Posterior vena cava (tissue), 2 donors: ENCODE measurements at places on chromosomes 13 and 19. TPM values are rescaled to one million over a fixed set of nuclear protein-coding genes. Genes with fewer than 3 reads are reported as not detected.

DNA sequence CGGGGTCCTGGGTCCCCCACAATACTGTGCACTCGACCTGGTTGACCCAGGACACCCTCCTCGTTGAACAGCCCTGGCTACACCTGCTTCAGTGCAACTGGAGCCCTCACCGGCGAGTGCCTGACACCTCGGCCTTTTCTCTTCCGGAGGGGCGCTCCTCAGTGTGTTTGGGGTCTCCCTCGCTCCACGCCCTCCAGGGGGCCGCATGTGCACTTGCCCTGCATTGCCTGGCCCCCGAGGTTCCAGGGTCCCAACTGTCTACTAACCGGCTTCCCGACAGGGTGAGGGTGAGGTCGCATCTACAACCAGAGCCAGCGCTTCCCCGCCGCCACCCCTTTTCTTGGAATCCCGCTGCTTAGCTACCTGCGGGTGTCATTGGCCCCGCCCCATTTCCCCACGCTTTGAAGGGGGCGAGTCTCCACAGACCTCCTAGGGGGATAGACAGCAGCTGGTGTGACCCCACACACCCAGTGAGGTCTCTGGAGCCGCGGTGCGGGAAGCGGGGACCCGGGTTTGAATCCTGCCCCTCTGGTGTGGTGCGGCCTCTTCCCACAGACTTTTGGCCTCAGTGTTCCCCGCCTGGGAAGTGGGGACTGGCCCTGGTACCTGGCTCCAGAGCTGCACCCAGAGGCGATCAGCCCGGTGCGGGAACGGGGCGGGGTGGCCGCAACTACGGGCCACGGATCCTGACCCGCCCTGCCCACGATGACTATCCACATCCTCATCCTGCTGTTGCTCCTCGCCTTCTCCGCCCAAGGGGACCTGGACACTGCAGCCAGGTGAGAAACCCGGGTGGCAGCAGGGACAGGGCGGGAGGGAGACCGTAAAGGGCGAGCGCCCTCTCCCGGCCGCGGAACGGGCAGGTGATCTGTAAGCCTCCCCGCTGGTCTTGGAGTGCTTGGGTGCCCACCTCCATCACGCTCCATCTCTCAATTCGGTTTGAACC is at the start of gene ADM5:
Gene ADM5 (plus strand): TSS at position 462 of the 946 bp plus-strand sequence. CDS start 244 bp downstream, at position 706.
- no peak for DNase-seq

DNA sequence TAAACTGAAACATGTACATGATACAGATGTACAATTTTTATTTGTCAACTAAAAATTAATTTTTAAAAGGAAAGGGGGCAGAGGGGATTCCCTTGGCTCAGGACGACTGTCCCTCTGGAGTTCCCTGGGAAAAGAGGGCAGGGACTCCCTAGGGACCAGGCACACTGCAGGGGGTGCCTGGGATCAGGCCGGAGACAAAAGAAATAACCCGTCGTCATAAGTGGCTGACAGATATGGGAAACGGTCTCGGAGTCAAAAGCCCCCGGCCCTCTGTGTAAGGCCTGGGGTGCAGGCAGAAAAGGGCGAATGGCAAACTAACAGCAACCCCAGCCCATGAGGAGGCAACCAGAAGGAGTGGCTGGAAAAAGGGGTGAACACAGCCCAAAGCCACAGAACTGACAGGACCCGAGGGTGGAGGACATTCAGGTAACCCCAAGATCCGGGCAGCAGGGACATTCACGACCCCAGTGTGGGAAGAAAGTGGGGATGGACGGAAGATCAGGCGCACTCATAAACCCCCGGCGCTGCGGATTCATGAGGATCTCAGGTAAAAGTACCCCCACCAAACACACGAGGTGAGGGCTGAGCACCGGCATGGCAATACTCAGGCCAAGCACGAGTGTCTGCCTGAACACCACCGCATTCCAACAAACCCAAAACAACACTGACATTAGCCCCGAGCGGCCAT is 6.7 kb downstream of the MLLT1 start:
- no peak for DNase-seq

DNA sequence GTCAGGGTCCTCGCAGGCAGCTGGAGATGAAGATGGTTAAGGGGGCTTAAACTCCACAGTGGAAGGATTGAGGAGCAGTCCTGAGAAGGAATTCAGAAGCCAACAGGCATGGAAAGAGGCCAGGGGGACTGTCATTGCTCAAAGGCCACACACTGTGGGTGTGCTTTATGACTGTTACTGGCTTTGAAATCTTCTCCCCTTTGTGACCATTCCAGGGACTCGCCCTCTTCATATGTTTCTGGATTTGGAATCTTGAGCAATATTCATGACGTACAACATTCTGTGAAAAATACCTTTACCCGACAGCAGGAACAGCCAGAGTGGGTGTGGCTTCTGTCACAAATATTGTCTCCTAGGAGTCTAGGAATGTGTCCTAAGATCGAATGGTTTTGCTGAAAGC is 16.6 kb downstream of the CEACAM7 start:
- DNase-seq, result no peak

- DNase-seq, result no peak
Observed at GRCh38 chr13:30748717-30749116, 13.4 kb downstream of the ALOX5AP start.

- no peak for DNase-seq
Observed at GRCh38 chr13:71785361-71785760, 81.6 kb downstream of the DACH1 start.

GRCh38 chr13:89790696-89791095 is 1556.8 kb upstream of the MIR17HG start:
- DNase-seq, result no peak

- DNase-seq, result no peak
Observed at GRCh38 chr13:75881109-75881775, 245.1 kb downstream of the LMO7 start.

GRCh38 chr19:44891016-44891882 is at the start of gene TOMM40:
Gene TOMM40 (plus strand): TSS chr19:44891254. CDS start chr19:44891416, 162 bp downstream.
- peak; percentile 100 for DNase-seq

GRCh38 chr19:30317403-30317802 is 54.8 kb upstream of the ZNF536 start:
- DNase-seq, result no peak

GRCh38 chr19:46624958-46625661 is at the start of gene PTGIR:
Gene PTGIR (minus strand): TSS chr19:46625089. CDS start chr19:46624225, 864 bp downstream.
- peak; percentile 96 for DNase-seq

GRCh38 chr19:32407004-32407992 is 1.7 kb downstream of the DPY19L3 start:
- no peak for DNase-seq

DNA sequence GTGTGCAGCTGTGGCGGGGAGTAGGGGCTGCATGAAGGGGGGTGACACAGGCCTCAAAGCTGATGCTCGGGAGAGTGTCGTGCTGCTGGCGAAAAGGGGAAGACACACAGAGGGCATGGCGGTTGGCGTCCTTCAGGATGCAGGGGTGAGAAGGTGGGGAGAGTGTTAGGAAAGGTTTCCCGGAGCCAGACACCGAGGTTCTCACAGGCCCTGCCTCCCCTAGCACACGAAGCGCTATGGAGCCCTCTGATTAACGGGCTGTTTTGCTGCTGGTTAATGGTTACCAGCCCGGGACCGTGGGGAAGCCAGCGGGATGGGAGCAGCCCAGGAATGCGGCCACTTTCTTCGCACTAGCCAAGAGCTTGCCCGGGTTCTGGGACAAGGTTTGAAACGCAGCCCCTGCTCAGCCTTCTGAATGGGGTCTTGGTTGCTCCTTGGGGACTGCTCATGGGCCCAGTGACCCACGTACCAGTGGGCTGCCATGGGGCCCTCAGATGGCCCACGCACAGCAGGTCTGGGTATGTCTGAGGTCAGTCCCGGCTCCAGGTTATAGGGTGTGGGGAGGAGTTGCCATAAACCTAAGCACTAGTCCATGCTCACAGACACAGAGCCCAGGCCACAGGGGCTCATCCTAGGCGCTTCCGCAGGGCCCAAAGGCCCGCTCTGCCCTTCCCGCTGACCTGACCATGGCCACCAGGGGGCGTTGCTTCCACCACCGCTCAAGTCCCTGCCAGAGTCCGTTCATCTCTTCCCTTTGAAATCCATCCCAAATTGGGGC is 31.3 kb upstream of the ISYNA1 start:
- peak; percentile 92 for DNase-seq

DNA sequence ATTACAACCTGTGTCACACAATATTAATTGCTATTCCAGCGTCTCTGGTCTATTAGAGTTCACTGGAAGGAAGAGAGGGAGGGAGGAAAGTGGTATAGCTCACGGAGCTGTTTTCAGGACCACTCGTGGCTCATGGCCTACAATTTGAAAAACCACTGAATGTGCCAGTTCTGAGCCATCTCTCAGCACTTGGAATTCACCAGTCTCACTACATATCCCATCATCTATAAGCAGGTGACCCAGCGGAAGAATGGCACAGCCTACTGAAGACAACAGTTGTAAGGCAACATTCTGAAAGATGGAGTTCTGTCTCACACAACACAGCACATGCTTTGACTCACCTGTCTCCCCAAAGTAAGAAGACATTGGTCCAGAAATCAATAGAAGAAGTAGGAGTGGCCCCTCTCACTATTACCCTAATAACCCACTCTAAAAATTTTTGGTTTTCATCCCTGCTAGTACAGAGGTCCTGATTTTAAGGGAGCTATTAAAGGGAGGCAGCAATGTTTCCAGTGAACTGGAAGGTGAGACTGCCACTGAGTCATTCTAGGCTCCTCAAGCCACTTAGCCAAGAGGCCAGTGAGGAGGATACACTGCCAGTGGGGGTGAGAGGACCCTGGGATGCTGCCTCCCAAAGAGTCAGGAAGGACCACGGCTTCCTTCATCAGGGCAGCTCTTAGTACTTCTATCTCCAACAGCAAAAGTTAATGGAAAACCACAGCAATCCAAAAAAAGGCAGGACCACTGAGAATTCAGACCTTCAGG is 50.0 kb upstream of the DOCK9 start:
- no peak for DNase-seq

- DNase-seq, result no peak
Observed at GRCh38 chr19:49490287-49491029, 3.0 kb downstream of the RPL13A start.

- no peak for DNase-seq
Observed at GRCh38 chr13:112616586-112617362, 28.8 kb upstream of the TUBGCP3 start.

KLHL1 gene
- total RNA-seq, result not detected

MAST1 gene
- 0.37 TPM for total RNA-seq

CABP5 gene
- total RNA-seq, result not detected

ADGRE1 gene
- 0.93 TPM for total RNA-seq

EPS8L1 gene
- total RNA-seq, result 2.1 TPM

SERP2 gene
- 5.1 TPM for total RNA-seq

MAB21L1 gene
- 0.14 TPM for total RNA-seq
